ENCODE measurements at places on chromosomes 1 and 21.

- no peak for DNase-seq
Measured at GRCh38 chr1:211126622-211127021, 7.3 kb downstream of the KCNH1 start.

DNA sequence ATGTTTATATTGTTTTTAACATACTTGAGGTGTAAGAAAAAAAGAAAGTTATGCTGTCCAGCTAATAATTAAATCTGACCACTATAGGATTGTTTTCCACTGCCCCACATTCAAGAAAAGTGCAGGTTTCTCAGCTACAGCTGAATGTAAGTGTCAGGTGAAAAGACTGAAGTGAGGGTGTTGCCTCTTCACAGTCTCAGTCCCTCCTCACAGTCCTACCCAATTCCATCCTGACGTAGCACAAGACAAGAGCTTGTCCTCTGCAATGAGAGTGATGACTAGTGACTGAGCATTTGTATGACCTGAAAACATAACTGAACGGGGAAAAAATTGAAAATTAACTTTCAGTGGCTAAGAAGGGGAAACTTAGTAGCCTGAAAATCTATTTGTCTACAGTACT lies 1039.5 kb downstream of the ADGRL2 start:
- no peak for DNase-seq

GRCh38 chr1:245398180-245398579 lies 243.4 kb downstream of the KIF26B start:
- no peak for DNase-seq

DNA sequence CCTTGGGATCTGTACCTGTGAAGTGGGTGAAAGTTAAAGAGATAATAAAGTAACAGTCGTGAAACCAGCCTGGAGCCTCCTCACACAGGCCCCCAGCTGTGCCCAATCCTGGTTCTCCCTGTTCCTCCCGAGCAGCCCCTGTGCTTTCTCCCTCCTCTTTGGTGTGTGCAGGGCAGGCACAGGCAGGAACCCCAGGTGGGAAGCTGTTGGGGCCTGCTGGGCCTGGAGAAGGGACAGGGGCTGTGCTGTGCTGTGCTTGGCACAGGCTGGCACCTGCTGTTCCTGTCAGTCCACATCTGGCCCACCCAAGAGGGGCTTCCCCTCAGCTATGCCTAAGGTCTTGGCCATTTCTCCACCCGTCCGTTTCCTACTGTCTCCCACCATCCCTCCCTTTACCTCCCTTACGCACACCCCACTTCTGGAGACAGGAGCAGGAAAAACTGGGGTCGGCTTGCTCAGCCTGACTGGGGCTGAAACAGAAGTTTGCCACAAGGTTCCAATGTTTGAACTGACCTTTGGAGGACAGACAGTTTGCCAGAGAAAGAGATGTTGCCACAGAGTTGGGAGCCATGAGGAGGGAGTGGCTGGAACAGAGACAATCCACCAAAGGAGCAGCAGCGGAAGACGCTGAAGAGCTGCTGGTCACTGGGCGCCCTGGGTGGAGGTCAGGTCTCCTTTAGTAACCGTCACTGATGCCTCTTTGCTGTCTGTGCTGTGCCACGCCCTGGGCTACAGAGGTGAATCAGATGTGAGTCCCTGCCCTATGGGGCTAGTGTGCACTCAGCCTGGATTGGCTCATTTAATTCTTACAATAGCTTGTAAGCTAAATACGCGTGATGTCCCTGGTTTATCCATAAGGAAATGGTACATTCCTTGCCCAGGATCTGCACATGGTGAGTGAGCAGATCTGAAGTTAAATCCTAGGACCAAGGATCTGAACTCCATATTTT lies 18.8 kb upstream of the ARTN start:
- no peak for DNase-seq

DNA sequence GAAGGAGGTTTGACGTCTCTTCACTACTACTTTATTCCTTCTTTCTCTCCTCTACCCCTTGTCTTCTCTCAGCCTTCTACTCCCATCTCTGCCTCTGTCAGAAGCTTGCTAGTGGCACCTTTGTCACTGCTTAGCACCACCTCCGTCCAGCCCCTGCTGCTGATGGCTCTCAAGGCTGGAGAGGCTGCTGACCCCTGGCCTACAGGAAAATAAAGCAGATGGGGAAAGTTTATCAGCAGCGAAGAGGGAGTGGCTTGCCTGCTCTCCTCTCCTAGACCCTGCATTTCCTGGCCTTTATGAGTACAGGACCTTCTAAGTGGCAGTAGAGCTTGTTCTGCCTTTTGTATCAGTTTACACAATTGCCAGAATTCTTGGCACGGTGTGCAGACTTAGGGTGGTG lies 27.0 kb downstream of the PROX1 start:
- no peak for DNase-seq

- DNase-seq = no peak
Measured at GRCh38 chr1:218850367-218850766, 323.3 kb upstream of the LYPLAL1 start.
